Adipocyte (in vitro differentiated cells): ENCODE measurements at places on chromosomes 2 and 18.

- DNase-seq = no peak
Observed at GRCh38 chr2:207670887-207671286, 40.6 kb upstream of the CCNYL1 start.

DNA sequence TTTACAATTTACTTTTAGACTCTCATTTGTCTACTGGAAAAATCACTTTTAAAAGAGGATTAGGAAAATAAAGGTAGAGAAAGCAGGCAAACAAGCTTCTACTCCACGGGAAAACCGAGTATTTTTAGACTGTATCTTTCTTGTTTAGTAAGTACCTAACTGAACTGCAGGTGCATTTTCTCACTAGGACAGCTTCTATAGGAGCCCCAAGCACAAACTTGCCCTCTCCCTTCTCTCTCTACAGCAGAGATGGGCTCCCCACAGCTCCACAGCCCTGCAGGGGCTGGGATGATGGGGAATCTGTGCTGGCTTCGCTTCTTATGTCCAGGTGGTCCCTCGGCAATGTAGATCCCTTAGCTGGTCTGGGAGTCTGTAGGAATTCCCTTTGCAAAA, 16.2 kb downstream of the PSTPIP2 start:
- DNase-seq = no peak

GRCh38 chr18:79962835-79963657, 1.4 kb upstream of the HSBP1L1 start:
- DNase-seq = no peak

DNA sequence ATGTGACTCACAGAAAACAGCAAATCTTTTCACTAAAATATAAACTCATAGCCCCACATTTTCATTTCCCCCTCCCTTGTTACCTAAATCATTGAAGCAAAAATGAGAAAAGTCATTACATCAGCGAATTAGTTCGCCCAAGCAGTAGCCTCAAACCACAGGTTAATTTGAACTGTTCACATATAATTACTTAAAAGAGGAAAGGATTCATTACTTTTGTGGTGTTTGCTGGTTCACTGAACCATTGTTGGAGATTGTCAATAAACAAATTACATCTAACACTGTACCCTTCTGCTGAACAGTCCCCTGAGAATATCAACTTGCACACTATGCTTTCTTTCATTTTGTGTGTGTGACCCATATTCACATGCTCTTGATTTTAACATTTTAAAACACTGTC, 238.7 kb downstream of the ERBB4 start:
- DNase-seq = no peak

DNA sequence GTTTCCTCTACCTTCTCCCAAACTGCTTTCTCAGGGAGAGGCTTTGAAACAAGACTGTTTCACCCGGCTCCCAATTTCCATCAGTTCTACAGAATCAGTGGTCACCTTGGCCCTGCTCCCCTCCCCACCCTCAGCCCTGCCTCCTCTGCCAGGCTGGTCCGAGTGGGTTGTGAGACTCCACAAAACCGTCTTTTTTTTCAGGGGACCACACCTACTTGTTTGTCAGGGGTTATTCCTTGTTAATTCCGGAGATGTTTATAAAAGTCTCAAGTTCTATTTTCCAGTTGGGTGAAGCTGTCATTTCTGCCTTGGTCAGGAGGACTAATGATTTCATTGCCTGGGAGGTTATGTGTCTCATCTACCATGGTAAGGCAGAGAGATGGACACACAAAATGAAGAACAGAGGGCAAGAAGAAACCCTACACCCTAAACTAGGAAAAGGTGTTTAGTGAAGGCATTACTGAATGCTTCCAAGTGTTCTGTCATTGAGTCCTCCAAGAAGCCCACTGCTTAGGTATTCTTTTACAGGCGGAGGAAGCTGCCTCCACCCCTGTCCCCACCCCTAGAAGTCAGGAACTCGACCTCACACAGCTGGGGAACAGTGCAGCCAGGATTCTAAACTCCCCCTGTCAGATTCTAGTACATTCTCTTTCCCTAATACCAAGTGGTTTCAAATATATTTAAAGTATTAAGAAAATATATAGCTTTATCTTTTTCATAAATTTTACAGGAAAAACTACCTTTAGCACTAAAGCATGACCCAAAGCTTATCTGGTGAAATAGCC, 46.3 kb downstream of the COPS8 start:
- peak; percentile 39 for DNase-seq

- peak; percentile 35 for DNase-seq
Observed at GRCh38 chr2:152099367-152100050, 665 bp upstream of the CACNB4 start.

DNA sequence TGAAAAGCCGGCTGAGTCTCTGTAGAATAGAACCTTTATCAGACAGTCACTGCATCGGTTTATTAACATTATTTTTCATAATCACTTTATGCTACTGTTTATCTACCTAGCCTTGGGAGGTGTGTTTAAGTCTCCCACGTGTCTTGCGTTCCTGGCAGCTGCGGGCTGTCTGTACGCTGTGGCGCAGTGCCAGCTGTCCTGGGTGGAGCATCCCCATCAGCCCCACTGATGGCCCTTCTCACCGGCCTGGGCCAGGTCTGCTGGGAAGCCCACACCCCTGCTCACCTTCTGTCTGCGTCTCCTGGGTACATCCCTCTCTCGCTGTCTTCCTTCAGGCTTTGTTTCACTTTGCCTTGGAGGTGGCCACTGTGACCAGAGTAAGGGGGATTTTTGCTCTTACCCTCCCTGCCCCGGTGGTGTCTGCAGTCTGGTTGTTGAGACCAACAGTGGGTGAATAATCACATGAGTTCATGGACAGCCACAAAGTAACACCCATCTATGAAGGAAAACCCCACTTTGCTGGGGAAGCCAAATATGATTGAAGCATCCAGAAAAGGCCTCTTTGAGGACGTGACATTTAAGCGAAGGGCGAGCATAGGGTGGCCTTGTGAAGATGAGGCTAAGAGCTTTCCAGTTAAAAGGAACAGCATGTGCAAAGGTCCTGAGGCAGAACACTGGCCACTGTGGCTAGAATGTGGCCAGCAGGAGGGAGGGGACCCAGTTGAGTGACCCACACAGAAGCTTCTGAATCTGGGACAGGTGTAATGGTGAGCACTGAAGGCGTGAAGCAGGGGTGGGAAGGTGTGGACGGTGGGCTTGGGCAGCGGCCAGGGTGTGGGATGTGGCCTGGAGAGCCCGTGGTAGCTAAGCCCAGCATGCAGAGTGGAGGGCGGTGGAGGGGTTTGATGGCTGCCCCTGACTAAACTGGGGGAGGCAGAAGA, 41.7 kb downstream of the RAMP1 start:
- no peak for DNase-seq

DNA sequence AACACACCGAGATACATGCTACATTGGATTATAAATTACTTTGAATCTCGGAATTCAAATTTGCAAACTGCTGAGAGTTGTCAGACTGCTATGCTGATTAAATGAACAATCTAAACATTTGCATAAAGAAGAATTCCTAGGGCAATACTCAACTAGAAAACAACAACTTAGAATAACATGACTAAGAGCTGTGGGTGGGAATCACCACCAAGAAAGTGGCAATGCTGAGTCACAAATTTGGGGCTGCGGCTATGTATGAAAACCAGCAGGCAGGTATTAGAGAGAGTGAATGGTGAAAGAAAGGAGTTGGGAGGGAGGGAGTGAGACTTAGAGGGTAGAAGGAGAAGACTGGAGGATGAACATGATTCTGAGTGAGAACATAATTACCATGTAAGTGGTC, 559.5 kb downstream of the PIK3C3 start:
- no peak for DNase-seq

DNA sequence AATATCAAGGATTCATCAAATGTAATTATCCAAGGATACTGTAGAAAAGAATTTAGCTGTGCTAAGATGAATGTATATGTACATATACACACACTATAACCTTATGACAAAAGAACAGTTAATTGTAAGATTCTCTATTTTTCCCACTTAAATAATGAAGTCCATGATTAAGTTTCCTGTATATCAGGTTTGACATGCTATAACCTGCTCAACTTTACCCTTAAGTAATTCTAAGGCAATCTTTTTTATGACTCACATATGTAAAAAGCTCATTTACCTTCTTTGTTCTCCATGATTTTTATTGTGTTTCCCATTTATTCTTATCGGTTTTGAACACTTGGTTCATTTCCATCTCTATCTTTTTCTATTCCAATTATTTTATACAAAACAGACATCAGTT, 1213.1 kb upstream of the SLC39A10 start:
- DNase-seq = no peak

- DNase-seq = no peak
Observed at GRCh38 chr2:69253611-69254301, 133.3 kb downstream of the GFPT1 start.

GRCh38 chr18:74683573-74683972, 85.9 kb downstream of the ZNF407 start:
- DNase-seq = peak; percentile 5

DNA sequence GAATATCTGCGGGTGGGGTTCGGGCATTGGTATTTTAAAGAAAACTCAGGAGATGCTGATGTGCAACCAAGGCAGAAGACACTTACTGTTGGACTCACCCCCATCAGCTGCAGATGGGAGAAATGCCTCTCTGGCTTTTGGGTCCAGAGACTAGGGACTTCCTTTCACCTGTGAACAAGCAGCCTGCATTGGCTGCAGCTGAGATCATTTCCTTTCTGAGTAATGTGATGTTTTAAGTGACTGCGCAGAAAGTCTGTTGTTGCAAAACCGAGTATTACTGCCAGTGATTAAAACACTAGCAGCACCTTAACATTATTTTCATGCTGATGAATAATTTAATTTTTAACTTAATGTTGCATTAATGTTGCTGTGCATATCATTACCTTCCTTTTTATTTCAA, 143.0 kb downstream of the TSN start:
- no peak for DNase-seq

GRCh38 chr2:152613235-152613634, 104.0 kb downstream of the PRPF40A start:
- peak; percentile 40 for DNase-seq

DNA sequence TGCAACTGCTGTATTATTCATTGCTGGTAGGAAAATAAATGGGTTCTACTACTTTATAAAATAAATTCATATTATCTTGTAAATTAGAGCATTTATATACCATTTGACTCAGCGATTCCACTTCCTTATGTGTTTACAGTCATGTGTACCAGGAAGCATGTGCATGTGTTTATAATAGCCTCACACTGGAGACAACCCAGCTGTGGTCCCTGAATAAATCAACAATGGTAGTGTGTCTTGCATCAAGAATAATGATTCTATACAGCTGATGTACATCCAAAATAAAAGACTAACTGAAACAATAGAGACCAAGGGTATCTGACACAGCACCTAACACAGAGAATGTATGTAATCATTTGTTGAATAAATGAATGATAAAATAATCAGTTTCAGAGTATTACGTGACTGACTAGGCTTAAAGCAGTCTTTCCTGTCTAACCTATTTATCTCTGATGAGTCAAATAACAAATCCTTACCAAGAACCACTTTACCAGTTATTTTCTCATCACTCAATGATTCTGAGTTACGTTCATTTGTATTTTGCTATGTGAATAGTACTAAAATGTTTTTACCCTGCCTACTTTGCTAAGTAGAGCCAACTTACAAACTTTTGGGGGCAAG, 216.8 kb downstream of the UBE2E3 start:
- no peak for DNase-seq

- DNase-seq = peak; percentile 79
Observed at GRCh38 chr2:231781798-231782726, 980 bp upstream of the PDE6D start.

GRCh38 chr2:218882461-218882816, 1.8 kb downstream of the WNT10A start:
- DNase-seq = no peak

- DNase-seq = no peak
Observed at GRCh38 chr2:78065366-78065765, 543.2 kb upstream of the LRRTM4 start.

DNA sequence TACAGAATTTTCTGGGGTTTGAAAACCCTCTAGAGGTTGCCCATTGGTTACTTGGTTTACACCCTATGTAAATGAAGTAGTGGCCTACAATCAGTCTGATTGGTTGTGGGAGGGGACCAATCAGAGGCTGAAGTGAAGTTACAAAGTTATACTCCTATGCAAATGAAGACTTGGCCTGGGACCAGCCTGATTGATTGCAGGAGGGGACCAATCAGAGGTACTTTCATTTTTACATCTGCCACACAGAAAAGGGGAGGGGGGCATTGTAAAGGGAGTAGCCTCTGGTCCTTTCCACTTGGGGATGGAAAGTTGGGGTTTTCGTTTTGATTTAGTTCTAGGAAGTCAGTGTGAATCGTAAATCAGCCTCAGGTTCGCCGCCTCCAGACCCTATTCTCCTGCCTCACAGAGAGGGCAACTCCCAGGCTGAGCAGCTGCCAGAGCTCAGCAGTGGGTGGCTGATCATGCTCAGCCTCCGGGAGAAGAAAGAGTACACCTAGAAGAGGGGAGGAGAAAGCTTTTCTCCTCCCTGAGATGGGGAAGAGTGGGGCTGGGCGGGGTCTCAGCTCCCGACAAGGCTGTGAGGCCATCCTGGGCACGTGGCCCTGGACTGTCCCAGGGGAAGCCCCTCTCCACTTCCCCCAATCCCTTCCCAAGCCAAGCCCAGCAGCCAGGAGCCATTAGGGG, 372.5 kb downstream of the GALR1 start:
- no peak for DNase-seq

GRCh38 chr2:9975328-9975727, 23.8 kb downstream of the GRHL1 start:
- DNase-seq = no peak

- no peak for DNase-seq
Observed at GRCh38 chr18:48284743-48285142, 124.4 kb downstream of the ZBTB7C start.

- DNase-seq = no peak
Observed at GRCh38 chr2:207240649-207241048, 74.9 kb upstream of the KLF7 start.

DNA sequence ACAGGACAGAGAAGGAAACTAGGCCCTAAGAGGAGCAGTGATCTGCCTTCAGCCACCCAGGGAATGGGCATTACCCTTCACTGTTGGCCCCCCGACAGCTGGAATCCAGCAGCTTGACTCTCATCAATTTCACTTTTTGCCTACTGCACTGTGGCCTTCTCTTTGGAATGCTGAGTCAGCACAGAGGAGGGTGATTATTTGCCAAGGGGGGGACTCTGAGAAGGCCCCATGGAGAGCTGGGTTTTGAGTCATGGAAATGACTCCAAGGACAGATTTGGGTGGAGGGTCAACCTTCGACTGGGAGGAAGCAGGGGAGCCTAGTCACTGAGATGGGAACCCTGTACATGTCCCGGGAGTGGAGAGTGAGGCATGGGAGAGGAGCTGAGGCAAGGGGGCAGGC, 38.1 kb upstream of the NTSR2 start:
- no peak for DNase-seq

- no peak for DNase-seq
Observed at GRCh38 chr2:26459991-26460612, 17.8 kb downstream of the OTOF start.

- DNase-seq = peak; percentile 55
Observed at GRCh38 chr2:45743531-45744396, 92.3 kb downstream of the PRKCE start.
